NCI-H226 (cell line): ENCODE measurements at places on chromosomes 6 and 20.

DNA sequence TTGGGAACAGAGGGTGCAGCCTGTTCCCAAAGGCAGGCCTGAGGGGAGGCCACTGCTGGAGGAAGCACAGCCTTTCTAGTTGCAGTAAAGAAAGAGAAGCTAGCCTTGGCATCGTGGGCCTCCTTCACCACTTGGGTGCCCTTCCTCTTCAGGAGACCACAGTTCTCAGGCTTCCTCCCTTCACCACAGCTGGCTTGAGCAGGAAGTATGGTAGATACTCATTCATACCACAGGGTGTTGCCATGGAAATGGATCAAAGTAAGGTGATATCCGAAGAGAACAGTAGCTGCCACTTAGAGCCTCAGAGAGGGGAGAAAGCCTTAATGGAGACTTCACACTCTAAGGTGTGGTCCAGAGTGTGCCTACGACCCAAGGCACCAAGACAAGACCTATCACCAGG lies 120.4 kb upstream of the RIPOR2 start:
- DNase-seq = no peak

GRCh38 chr6:55290736-55291135 lies 36.5 kb upstream of the GFRAL start:
- no peak for DNase-seq

DNA sequence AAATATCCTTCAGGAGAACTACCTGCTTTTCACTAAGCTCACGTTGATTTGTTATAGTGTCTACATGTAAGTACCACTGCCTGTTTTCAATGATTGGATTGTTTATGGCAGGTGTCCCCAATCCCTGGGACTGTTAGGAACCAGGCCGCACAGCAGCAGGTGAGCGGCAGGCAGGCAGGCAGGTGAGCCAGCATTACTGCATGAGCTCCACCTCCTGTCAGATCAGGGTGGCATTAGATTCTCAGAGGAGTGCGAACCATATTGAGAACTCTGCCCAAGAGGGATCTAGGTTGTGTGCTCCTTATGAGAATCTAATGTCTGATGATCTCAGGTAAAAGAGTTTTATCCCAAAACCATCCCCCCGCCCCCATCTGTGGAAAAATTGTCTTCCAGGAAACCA lies 303.3 kb downstream of the EYA4 start:
- no peak for DNase-seq

GRCh38 chr6:106377061-106377540 lies 16.6 kb downstream of the CRYBG1 start:
- no peak for DNase-seq

- DNase-seq = peak; percentile 86
These were observed 3.0 kb downstream of the CDH4 start for GRCh38 chr20:61254881-61255626.

DNA sequence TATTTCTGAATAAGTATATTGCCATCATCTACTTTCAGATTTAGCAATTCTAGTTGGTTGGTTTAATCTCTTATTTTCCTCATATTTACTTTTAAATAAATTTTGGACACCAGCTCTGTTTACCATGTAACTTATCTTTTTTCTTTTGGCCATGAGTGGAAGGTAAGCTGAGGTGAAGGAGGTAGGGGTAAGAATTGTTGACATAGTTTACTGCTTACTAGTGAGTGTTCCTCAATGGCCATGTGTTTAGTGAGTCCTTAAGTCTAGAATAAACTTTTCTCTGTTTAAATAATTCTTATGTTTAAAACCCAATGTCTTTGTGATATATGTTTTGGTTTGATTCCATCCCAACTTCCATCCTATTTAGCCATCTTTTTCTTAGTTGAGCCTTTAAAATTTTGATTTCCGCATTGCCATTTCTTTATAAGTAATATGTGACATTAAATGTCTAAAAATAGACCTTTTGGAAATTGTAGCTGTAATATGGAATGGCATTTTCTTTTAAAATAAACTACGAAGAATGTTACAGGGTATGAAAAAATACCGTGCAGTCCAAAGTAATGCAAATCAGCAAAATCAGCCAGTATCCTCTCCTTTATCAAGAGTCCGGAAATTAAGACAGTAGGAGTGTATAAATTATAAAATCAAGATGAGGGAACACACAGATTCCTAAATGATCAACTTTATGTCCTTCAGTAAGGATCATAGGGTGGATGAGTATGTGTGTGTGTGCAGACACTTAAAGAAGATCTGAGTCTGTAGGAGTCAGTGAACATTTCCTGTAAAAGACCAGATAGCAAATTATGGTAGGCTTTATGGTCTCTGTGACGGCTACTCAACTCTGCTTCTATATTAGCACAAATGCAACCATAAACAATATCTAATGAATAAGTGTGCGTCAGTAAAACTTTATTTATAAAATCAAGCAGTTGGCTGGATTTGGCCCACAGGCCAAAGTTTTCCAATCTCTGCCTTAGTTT lies 10.3 kb downstream of the STXBP5 start:
- DNase-seq = no peak

DNA sequence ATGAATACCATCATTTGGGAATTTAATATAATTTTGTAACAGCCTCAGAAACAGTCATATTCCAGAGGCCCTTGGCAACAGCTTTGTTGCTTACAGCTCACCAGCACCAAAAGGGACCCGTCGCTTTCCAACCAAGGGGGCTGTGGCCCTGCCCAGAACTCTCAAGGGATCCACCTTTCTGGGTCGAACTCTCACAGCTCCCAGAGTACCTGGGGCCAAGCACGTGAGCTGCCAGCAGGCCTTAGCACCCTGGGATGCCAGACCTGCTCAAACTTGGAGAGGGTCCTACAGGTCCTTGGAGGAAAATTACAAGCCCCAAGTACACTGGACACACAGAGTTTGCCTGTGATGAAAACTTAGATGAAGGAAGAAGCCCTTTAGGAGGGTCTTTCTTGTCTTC lies 66.6 kb downstream of the SNX5 start:
- DNase-seq = no peak
